Stimulated activated CD4-positive, alpha-beta T cell treated with anti-CD3 and anti-CD28 coated beads, Interleukin-2, amount 100 ng/mL, for 48 hours (primary cell): ENCODE measurements at places on chromosomes 3 and 15.

GRCh38 chr15:96324192-96324895 is 6.2 kb upstream of the NR2F2 start:
- no peak for DNase-seq

- DNase-seq = peak; percentile 55
Observed at GRCh38 chr3:72338942-72339669, 509.1 kb downstream of the SHQ1 start.

DNA sequence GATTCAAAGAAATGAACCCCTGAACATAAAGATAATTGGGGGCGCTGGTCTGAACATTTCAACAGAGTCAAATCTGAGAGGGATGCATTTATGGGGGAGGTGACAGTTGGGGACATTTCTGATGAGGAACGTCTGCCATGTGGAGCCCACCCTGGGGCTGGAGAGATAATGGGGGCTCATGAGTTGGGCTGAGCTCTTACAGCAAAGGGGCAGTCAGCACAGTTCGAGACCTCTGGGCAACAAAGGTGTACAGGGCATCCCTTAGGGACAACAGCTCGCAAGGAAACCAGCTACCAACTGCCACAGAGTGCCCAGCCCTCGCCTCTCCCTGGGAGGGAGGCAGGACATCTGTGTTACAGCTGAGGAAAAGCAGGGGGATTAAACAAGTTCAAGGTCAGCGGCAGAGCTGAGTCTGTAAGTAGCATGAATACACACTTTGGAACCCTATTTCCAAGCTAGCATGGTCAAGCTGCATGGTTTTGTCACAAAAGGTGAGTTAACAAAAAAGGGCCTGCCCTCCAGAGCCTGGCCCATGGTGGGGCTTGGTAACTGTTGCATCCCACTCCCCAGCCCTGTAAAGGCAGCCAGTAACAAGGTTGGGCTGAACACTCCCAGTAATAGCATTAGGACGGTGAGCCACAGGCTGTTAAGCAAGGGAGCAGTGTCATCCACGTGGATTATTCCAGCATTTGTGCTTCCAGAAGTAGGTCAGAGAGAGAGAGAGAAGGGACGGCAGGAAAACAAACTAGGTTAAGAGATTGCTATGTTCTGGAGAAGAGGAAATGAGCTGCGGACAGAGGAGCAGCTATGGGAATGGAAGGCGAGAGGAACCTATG is 4.3 kb downstream of the GNB5 start:
- DNase-seq = no peak

GRCh38 chr15:29682361-29682760 is 139.9 kb downstream of the TJP1 start:
- no peak for DNase-seq

GRCh38 chr3:14829811-14830210 is 11.0 kb downstream of the FGD5 start:
- no peak for DNase-seq

DNA sequence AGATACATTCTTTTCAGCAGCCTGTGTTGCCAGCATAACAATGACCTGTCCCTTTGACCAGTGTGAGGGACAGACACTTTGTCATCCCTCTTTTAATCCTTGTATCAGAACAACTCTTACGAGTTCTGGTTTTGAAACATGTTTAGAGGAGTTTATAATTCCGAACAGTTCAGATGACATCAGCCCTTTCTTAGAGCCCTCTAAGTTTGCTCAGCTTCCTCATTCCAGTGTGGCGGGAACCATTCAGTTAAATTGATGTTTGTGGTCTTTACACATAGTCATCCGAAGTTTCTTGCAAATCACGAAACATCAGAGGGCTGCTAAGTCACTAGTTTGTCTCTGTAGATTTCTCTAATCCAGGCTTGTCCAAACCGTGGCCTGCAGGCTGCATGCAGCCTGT is 102.5 kb downstream of the AKAP13 start:
- DNase-seq = no peak

GRCh38 chr15:34725556-34725955 is 29.2 kb downstream of the GJD2 start:
- no peak for DNase-seq

DNA sequence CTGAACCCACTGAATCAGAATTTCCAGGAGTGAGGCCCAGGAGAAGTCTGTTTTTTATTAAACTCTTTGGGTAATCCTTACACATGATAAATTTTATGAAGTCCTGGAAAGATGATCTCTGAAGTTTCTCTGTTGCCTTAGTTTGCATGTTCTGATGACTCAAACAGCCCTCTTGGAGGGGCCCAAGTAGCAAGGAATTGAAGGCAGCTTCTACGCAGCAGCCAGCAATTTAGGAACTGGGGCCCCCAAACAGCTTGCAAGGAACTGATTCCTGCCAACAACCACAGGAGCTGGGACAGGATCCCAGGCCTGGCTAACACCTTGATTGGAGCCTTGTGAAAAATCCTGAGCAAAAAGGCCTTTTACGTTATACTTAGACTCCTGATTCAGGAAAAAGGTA is 5.4 kb upstream of the ACP3 start:
- DNase-seq = no peak
